ENCODE measurements at places on chromosomes 2 and 18.

- no peak for DNase-seq
Measured at GRCh38 chr2:171201271-171201670, 40.6 kb upstream of the TLK1 start.

DNA sequence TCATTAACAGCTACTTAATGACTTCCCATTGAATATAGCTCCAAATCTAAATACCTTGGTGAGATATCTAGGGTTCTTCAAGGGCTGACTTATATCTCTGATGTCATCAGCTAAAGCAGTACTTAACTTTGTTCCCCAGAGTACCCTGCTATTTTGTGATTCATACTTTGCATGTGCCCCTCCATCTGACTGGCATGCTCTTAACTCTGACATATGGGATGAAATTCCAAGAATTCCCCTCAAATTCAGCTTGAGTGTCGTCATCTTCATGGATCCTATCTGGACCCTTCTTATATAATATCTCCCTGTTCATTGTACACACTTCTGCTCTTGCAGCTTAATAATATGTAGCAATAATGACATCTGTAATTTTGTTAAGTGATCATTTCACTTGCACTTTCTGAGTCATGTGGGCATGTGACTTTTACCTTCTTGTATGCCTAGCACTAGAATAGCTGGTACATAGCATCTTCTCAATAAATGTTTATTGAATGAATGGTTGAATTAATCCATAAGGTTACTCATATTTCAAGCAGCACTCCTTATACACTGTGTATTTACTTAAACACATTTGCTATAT, 172.9 kb downstream of the WDR7 start:
- no peak for DNase-seq

GRCh38 chr2:232028631-232029030, 67.1 kb downstream of the DIS3L2 start:
- DNase-seq = no peak

GRCh38 chr2:223725494-223725893, 111.9 kb downstream of the AP1S3 start:
- DNase-seq = no peak

DNA sequence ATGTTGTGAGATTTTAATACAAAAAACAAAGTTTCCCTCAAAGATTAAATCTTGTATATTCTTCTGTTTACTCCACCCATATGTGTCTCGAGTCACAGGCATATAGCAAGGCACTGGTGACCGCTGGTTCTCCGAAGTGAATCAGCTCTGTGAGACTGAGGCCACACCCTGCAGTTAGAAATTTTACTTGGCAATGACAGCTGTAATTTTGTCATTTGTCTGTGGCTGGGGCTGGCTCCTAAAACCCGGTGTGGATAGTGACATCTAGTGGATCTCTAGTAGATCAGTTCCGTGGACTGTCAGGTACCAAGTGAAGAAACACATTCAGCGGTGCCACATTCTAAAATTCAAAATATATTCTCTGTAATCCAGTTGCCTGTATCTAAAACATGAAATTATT, 278.0 kb downstream of the NEDD4L start:
- peak; percentile 51 for DNase-seq

DNA sequence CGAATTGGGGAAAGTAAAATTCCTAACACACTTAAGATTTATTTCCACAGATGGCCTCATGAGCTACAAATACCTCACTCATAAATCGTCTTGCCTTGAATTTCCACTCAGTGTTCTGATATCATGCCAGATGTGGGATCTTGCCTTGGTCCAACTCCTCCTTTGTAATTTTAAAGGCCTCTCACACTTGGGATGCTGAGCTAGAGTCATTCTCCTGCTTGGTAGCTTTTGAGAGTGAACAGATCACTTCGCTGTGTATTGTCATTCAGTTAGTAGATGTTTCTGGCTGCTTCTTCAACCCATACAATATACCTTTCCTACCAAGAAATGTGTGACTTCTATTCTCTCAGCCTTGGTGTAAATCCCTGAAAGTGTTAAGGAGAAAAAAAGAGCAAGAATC, 309.2 kb downstream of the NRXN1 start:
- DNase-seq = no peak
